Astrocyte of the hippocampus (primary cell): ENCODE measurements at places on chromosomes 2 and 18.

DNA sequence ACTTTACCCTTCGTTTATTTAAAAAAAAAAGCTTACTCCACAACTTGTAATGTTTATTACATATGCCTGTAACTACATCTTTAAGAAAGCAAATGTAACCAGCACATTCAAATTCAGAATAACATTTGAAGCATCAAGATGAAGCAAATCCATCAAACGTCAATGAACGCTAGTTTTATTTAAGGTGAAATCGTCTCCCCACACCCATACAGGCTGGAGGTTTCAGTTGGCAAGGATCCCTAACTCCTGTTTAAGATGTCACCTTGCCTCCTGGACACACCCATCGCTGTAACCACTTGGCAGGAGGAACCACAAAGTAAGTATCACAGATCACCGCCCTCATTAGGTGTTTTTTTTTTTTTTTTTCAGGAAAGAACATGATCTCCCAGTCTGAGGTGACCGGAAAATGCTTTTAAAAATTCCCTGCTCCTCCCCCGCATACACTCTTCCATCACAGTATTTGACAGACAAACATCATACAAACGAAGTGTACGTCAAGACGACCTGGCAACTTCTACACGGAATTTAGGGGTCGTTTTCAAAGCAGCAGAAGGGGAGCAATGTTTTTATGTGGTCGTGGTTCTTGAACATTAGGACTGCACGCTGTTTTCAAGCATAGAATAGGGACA is 19.7 kb upstream of the STPG4 start:
- DNase-seq: peak; percentile 78

GRCh38 chr18:4283746-4284291 is 171.3 kb downstream of the DLGAP1 start:
- DNase-seq: no peak

DNA sequence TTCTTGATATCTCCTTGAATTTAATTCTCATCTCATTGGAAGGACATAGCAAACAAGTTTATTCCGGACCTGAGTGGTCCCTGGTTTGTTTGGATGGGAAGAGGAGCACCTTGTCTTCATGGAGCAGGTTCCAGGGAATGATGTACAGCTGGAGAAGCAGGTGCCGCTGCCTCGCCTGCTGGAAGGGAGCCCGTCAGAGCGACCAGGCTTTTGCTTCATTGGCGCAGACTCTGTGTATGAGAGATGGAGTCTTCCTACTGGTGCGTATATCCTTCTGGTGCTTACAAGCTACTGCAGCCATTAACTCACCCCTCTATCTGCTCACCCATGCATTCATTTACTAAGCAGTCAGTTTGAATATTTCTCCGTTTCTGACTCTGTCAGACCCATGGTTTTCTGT is 11.6 kb upstream of the ALLC start:
- no peak for DNase-seq

DNA sequence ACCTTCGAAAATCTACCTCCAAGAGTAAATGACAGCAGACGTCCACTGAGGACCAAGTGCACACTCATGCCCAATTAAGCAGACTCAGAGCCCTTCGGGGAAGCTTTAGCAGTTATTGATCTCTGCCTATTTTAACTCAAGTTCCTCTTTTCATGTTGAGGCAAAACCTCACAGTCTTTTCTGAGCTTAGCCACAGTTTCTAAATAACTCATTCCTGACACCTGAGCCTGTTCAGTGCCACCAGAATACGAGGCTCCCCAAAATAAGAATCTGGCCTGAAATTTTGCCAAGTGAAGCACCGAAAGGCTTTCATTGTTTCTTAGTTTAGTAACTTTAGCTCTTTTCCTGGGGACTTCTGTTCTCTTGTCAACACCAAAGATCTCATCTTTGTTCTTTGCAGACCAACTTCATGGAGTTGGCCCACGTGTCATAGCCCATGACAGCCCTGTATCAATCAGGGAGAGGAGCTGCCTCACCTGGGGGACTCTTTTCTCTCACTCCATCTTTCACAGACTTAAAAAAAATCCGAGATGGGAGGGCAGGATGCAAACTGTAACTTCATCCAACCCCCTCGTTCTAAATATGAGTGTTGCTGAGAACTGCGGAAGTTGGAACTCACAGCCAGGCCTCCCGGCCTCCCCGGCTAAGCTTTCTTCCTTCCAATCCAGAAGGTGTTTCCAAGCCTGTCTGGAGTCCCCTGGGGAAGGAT is 22.2 kb downstream of the INPP5D start:
- no peak for DNase-seq

- DNase-seq: no peak
Measured at GRCh38 chr2:149100739-149101699, 62.5 kb downstream of the LYPD6B start.

GRCh38 chr18:55588111-55588869 is at the start of gene TCF4:
Gene TCF4, minus strand, starts transcription at chr18:55588192. Its CDS starts 1,076 bp downstream, at chr18:55587116.
- peak; percentile 85 for DNase-seq
